Tibial nerve (tissue), 4 donors: ENCODE measurements at places on chromosomes 12 and 14. TPM values are rescaled to one million over a fixed set of nuclear protein-coding genes. Genes with fewer than 3 reads are reported as not detected.

Gene CRIP2
- total RNA-seq = 195 TPM

DNA sequence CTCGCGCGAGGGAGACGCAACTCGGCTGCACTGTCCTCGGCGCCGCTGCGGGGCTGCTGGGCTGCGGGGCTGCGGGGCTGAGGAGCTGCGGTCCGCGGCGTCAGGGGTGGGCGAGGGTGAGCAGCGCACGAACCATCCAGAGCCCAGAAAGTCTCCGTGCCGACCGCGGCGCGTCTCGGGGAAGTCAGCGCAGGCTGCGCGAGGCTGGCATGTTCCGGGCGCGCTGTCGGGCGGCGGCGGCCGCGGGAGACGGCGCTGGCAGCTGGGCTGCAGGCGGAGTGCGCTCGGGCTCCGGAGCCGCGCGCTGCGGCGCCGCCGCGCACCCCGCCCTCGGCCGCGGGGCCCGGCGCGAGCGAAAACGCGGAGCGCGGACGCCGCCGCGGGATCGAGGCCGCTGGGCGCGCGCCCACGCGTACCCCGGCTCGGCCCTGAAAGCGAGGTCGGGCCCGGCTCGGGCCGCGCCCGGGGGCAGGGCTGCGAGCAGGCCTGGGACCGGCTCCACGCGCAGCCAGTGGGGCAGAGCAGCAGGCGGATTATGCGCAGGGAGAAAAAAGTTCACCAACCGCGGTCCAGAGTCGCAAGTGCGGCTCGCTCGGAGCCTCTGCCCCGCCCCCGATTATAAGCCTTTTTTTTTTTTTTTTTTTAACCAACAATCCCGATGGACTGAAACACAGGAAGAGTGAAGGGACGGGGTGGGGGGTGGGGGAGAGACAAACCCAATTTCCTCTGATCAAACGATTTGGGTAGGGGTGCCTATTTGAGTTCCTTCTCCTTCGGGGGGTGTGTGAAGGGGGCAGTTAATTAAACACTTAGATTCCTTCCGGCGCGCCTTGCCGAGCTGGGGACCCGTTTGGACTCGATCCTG is at the start of gene PRICKLE1:
TSS of gene PRICKLE1 (minus strand) at position 282 of the 865 bp plus-strand sequence. CDS start 117,230 bp downstream, outside the sequence.
- peaks cover 32% of the 10 kb centered on the region for H3K4me1 ChIP-seq
- H3K36me3 ChIP-seq = no peaks in the 10 kb centered on the region
- no peaks in the 10 kb centered on the region for H3K27me3 ChIP-seq
- no peak for DNase-seq
- H3K4me3 ChIP-seq = peak within 1 kb of the TSS; percentile 93

Gene IL23A
- not detected for total RNA-seq

Gene AHNAK2
- 102 TPM for total RNA-seq

DNA sequence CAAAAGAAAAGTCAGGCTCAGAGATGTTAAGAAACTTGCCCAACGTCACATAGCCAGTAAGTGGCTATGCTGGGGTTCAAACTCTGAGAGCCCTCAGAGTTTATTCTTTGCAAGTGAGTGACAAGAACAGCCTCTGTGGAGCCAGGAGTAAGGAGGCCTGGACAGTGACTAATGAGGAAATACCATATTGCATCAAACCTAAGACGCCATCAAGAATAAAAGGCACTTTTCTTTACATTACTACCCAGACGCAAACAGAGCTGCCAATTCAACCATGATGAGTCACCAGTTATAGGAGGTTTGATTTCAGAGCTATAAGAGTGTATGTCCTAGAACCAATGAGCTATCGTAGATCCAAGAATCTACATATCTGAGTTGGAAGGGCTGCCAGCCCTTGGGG is 9.4 kb downstream of the TNFRSF1A start:
- peaks cover 5% of the 10 kb centered on the region for H3K36me3 ChIP-seq
- H3K27ac ChIP-seq = peak overlapping the region; percentile 99
- peaks cover 69% of the 10 kb centered on the region for H3K4me1 ChIP-seq
- no peaks in the 10 kb centered on the region for H3K27me3 ChIP-seq
